ENCODE measurements at places on chromosomes 13 and 19. TPM values are rescaled to one million over a fixed set of nuclear protein-coding genes. Genes with fewer than 3 reads are reported as not detected.

DNA sequence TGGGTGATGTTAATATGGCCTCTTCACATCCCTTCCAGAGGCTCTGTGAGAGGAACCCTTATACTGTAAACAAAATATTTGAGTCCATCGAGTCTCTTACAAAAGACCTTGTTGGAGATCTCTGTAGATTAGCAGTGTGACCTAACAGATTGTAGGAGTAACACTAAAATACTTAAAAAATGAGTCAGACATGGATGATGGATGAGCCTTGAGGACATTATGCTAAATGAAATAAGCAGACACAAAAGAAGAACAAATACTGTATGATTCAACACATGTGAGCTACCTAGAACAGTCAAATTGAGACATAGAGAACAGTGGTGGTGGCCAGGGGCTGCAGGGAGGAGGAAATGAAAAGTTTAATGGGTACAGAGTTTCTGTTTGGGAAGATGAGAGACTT is 152.2 kb upstream of the UBL3 start:
- no peaks in the 10 kb centered on the region for H3K36me3 ChIP-seq
- H3K27ac ChIP-seq: no peak overlapping the region
- H3K4me3 ChIP-seq: no peak overlapping the region
- DNase-seq: peak; percentile 13
- no peaks in the 10 kb centered on the region for H3K27me3 ChIP-seq

GRCh38 chr13:95677564-95678266 is 776 bp downstream of the DNAJC3 start:
- H3K27ac ChIP-seq: peak overlapping the region; percentile 94
- no peak for DNase-seq

ZNF135 gene
- 5.5 TPM for total RNA-seq

- peaks cover 19% of the 10 kb centered on the region for H3K4me1 ChIP-seq
- H3K4me3 ChIP-seq: peak within 1 kb of the TSS; percentile 78
- peaks cover 7% of the 10 kb centered on the region for H3K36me3 ChIP-seq
- peak within 1 kb of the TSS; percentile 73 for H3K27ac ChIP-seq
- no peak for DNase-seq
These were observed at the start of gene TLE5 for GRCh38 chr19:3062165-3063105. TLE5 (minus strand) TSS chr19:3062495; CDS start chr19:3062200, 295 bp downstream.

- H3K27ac ChIP-seq: no peak overlapping the region
- DNase-seq: no peak
- H3K4me1 ChIP-seq: peaks cover 4% of the 10 kb centered on the region
These were observed 15.1 kb upstream of the GNA15 start for GRCh38 chr19:3120611-3121276.

PGLYRP2 gene
- not detected for total RNA-seq

GRCh38 chr19:54014920-54015560 is 23.6 kb downstream of the CACNG6 start:
- H3K4me1 ChIP-seq: no peaks in the 10 kb centered on the region
- no peak for DNase-seq
- H3K36me3 ChIP-seq: no peaks in the 10 kb centered on the region
- no peak overlapping the region for H3K27ac ChIP-seq
- no peak overlapping the region for H3K4me3 ChIP-seq

GRCh38 chr13:96672016-96672415 is 322.3 kb downstream of the OXGR1 start:
- H3K4me1 ChIP-seq: no peaks in the 10 kb centered on the region
- no peak overlapping the region for H3K4me3 ChIP-seq
- no peaks in the 10 kb centered on the region for H3K27me3 ChIP-seq
- H3K27ac ChIP-seq: no peak overlapping the region
- no peak for DNase-seq

MAST1 gene
- total RNA-seq: 0.32 TPM

DNA sequence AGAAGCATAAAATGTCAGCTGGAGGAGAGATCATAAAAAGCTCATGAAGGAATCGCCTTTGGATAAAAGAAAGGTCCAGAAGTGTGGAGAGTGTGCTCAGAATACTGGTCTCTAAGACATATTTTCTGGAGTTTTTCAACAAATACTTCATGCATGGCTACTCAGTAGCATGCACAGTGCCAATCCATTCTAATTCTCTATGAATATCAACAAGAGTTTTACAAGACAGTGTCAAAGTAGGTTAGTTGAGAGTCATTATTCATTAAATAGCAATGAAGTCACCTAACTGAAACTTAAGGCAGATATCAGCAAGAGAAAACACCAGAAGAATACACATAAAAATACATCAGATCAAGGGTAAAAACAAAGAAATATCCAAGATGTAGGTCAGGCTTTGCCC is 1243.2 kb upstream of the SLC10A2 start:
- no peak overlapping the region for H3K4me3 ChIP-seq
- no peaks in the 10 kb centered on the region for H3K27me3 ChIP-seq
- no peak for DNase-seq

DNA sequence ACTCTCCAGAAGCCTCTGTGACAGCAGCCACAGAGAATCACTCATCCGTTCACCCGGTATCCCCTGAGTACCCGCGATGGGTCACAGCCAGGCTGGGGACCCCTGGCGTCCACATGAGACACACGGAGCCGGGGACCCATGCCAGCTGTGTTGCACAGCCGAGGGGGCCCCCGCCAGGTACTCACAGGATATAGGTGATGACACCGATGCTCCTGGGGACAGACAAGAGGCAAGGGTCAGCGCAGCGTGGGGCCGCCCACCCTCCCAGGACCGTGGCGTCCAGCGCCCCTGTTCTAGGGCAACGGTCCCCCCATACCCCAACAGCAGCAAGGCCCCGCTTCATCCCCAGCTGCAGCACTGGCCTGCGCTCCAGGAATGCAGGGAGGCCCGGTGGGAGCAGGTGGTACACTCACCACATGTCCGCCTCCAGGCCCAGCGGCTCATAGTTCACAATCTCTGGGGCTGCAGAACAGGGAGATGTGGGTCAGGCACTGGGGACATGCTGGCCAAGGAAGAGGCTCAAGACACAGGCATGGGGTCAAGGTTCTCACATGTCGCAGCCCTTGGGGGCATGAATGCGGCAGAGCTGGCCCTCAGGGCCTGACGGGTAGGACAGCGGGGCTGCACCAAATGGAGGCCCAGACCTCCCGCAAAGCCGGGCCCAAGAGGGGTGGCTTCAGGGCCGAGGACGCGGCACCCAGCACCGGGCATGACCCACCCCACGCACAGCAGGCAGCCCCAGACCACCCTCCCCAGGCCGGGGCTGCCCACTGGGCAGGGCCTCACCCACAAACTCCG is 7.2 kb downstream of the DAPK3 start:
- no peak for DNase-seq
- no peak overlapping the region for H3K27ac ChIP-seq
- no peaks in the 10 kb centered on the region for H3K27me3 ChIP-seq
- H3K4me3 ChIP-seq: no peak overlapping the region
- H3K4me1 ChIP-seq: peaks cover 11% of the 10 kb centered on the region
- H3K36me3 ChIP-seq: peaks cover 21% of the 10 kb centered on the region

GRCh38 chr13:37142877-37143276 is 37.4 kb upstream of the CSNK1A1L start:
- H3K27me3 ChIP-seq: no peaks in the 10 kb centered on the region
- peaks cover 11% of the 10 kb centered on the region for H3K4me1 ChIP-seq
- DNase-seq: no peak
- no peaks in the 10 kb centered on the region for H3K36me3 ChIP-seq
- H3K4me3 ChIP-seq: no peak overlapping the region

KANK3 gene
- not detected for total RNA-seq

PRODH2 gene
- total RNA-seq: not detected

EIF3K gene
- total RNA-seq: 258 TPM

ABHD8 gene
- 6.1 TPM for total RNA-seq

DNA sequence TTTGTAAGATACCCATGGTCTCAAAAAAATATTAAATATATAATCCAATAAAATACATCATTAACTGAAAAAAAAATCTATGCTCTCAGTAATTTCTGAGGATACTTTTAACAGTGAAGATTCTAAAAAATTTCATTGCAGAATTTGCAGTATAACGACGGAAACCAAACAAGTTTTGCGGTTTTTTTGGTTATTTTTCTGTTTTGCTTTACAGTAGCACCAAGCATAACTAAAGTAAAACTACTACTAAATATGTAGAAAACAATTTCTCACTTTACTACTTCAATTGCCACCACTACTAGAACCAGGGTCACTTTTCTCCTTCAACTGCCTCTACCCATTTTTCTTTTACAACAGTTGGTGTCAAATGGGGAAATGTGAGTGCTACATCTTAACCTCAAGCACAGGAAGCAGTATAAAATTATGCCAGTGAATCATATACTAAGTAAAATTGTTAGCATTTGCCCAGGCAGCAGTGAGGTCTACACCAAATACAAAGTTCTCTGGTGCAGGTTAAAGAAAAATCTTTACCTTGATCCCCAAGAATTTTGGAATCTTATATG is 24.1 kb downstream of the MICU2 start:
- no peaks in the 10 kb centered on the region for H3K27me3 ChIP-seq
- no peak overlapping the region for H3K4me3 ChIP-seq
- no peak overlapping the region for H3K27ac ChIP-seq
- peaks cover 26% of the 10 kb centered on the region for H3K4me1 ChIP-seq
- DNase-seq: no peak
- peaks cover 4% of the 10 kb centered on the region for H3K36me3 ChIP-seq

- DNase-seq: no peak
- no peak overlapping the region for H3K4me3 ChIP-seq
- H3K4me1 ChIP-seq: no peaks in the 10 kb centered on the region
These were observed 440.5 kb upstream of the SGCG start for GRCh38 chr13:22740264-22740663.

DNA sequence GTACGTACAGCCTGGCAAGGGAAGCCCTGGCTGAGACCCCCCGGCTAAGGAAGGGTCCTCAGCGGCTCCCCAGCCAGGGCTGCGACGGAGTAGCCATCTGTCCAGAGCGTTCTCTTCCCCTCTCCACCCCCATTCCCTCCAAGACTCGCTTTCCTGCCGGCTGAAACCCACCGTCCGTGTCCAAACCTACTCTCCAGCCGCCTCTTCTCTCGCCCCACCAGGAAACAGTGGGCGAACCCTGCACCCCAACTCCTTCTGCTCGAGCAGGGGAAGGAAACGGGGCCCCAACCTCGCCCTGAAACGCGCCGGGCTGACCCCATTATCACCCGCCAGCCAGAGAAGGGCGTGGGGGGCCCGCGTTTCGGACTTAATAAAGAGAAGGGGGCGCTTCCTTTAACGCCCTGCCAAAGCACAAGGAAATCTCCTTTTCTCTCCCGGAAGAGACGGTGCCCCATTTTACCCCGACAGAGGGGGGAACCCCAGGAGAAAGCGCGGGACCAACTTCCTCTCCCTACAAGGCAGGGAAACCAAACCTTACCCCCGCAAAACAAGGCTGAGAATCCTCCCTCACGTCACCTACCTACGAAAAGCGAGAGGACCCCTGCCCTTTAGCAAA is 2.5 kb downstream of the ZC3H4 start:
- peak overlapping the region; percentile 92 for H3K4me3 ChIP-seq
- H3K4me1 ChIP-seq: peaks cover 48% of the 10 kb centered on the region
- peaks cover 17% of the 10 kb centered on the region for H3K36me3 ChIP-seq
- DNase-seq: no peak
- no peaks in the 10 kb centered on the region for H3K27me3 ChIP-seq
- peak overlapping the region; percentile 100 for H3K27ac ChIP-seq

- peaks cover 8% of the 10 kb centered on the region for H3K4me1 ChIP-seq
- no peak overlapping the region for H3K27ac ChIP-seq
- DNase-seq: no peak
- no peaks in the 10 kb centered on the region for H3K36me3 ChIP-seq
These were observed 641.6 kb upstream of the PCDH20 start for GRCh38 chr13:62057286-62057685.

PSG7 gene
- total RNA-seq: not detected

SBNO2 gene
- 57.1 TPM for total RNA-seq

DNA sequence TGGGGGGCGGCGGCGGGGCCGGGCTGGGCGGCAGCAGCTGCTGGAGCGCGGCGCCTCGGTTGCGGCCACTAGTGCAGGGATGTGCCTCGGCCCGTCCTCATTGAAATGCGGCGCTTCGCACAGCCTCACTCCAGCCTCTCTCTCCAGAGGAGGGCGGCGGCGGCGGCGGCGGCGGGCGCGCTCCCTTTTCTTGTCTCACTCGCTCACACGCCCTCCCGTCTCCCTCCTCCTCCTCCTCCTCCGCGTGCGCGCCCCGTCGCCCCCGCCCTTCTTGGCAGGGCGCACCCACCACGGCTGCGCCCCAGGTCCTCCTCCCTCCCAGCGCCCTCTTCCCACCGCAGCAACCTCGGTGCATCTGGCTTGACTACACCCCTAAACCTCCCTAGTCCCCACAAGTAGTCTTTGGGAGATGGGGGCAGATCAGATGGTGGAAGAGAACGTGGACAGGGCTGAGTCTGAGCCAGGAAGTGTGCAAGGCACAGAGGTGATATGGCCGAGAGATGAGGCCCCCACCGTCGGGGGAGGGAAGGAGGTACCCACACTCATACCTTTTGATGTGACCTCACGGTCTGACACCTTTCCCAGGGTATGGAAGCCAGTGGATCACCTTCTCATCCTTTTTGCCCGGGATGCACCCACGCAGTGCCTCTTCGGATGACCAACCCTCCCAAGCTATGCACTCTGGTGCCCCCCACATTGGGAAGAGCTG is at the start of gene DCLK1:
Gene DCLK1, minus strand, starts transcription at position 161 of the 709 bp plus-strand sequence.
- peaks cover 13% of the 10 kb centered on the region for H3K4me1 ChIP-seq
- DNase-seq: no peak
- no peak within 1 kb of the TSS for H3K27ac ChIP-seq
- H3K4me3 ChIP-seq: peak within 1 kb of the TSS; percentile 76

DNA sequence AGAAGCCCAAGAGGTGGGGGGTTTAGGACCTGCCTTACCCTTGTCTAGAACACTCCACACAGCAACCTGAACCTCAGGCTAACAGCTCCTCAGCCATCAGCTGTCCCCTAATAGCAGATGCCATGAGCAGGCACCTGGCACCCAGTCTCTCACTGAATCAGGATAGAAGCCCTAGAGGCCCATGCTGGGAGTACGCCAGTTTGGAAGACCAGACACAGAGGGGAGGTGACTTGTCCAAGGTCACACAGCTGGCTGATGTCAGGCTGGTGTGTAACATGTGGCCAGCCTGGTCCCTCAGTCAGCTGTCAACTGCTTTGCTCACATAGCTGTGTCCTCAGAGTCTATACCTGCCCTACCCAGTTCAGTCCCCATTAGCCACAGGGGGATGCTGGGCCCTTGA is 12.8 kb upstream of the SAMD1 start:
- H3K27ac ChIP-seq: no peak overlapping the region
- H3K27me3 ChIP-seq: no peaks in the 10 kb centered on the region
- no peak overlapping the region for H3K4me3 ChIP-seq
- H3K36me3 ChIP-seq: peaks cover 11% of the 10 kb centered on the region
- no peaks in the 10 kb centered on the region for H3K4me1 ChIP-seq

All from osteocyte (in vitro differentiated cells).